Foreskin fibroblast (primary cell): ENCODE measurements at places on chromosomes 3 and 15.

DNA sequence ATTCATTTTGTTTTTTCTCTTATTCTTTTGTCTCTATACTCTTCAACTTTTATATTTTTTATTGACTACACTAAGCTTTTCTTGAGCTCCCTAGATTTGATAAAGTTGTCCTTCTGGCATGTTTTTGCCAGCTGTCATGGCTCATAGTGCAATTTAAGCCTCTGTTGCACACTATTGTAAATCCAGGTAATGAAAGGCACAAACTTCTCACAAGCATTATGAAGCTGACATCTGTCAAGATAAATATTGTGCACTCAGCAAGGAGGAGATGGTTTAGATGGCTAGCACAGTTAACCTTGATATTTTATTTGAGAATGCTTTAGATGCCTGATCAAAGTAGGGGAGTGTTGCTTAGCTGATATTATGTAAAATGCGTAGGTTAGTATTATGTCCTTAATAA lies 1280.9 kb downstream of the NSUN3 start:
- DNase-seq, result no peak

DNA sequence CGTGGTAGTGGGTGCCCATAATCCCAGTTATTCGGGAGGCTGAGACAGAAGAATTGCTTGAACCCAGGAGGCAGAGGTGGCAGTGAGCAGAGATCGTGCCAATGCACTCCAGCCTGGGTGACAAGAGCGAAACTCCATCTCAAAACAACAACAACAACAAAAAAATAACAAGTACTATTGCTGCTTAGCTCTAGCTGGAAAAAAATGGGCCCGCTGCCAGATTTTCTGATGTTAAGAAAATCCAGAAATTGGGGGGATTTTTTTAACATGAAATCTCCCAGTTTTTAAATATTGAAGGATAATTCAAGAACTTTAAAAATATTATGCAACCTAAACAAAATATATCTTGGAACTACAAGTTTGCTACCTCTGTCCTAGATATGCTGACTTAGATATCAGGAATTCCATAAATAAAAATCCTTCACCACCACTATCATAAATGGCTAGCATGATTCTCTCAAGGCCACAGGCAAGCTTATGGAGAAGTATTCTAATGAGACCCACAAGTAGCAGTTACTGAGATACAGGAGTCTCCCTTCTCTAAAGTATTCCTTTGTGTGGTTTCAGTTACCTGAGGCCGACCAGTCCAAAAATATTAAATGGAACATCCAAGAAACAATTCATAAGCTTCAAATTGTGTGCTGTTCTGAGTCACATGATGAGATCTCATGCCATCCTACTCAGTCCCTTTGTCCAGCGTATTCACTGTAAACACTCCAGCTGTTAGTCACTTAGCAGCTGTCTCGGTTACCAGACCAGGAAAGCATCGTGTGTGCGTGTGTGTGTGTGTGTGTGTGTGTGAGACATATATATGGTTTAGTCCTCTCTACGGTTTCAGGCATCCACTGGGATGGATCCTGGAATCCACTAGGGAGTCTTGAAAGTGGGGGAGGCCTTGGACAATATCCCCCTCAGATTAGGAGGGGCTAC lies 277.2 kb downstream of the TBL1XR1 start:
- DNase-seq, result peak; percentile 31

DNA sequence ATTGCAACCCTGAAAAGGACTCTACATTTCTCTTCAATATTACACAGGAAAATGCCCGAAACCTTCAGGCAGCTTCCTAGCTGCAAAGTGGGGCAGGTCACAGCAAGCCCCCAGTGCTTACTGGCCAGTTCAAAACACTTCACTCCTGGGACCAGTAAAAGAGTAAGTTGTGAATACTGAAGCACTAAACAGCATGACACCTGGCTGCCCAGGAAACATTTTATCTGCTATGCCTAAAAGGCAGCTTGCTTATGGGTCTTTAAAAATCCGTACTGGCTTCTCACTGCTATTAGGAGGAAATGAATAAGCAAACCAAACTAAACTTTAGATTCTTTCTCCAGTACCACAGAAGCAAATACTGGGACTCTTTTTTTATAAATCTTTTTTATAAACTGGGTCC lies 457.9 kb upstream of the ALCAM start:
- no peak for DNase-seq

GRCh38 chr15:68631601-68632051 lies 52.8 kb downstream of the CORO2B start:
- no peak for DNase-seq

- DNase-seq, result peak; percentile 15
Measured at GRCh38 chr3:152835601-152836102, 721 bp downstream of the P2RY1 start.

DNA sequence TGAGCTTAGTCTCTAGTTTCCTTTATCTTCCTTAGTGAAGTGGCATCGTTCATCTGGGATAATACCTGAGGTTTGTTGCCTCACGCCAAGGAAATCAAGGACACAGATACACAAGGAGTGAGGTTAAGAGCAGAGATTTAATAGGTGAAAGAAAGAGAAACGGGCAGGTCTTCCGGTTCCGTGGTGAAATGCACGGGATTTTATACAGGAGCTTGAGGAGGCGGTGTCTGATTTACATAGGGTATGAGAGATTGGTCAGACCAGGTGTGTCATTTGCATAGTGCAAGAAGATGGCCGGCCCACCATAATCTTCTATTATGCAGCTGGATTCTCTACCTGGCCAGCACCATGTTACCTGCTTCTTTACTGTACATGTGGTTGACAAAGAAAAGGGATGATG lies 17.2 kb downstream of the ARRDC4 start:
- DNase-seq, result no peak

DNA sequence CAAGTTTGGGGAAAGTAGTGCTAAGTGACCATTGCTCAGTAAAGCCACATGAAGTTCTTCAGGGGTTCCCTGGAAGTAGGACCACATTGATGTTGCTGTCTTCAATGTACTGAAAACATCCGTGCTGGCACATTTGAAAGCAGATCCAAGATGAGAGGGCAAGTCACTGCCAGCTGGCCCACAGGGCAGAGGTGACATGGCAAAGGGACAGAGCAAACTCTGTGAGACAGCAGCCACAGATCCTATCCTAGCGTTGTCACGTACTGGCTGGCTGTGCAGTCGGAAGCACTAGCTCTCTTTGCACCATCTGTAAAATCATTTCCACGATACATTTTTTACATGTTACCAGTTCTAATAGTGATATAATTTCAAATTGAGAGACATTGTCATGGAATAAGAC lies 13.8 kb downstream of the MUC13 start:
- DNase-seq, result no peak

DNA sequence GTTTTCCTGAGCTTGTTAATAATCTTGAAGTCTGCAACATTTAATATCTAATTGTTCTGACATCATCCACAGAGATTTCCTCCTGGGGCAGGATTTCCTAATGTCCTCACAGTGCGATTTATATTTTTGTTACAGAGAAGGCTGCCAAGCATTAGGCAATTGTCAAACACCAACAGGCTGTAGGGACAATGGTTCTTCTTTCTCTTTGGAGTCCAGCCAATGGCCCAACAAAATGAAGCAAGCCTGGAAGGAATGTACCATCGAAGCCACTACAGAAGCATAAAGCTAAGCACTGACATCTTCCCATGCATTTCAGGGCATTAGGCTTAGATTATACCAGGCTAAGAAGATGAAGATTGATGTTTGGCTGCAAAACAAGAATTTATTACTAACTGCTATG lies 173.0 kb upstream of the FRMD4B start:
- no peak for DNase-seq

- no peak for DNase-seq
Measured at GRCh38 chr3:41328926-41329325, 129.6 kb downstream of the CTNNB1 start.

DNA sequence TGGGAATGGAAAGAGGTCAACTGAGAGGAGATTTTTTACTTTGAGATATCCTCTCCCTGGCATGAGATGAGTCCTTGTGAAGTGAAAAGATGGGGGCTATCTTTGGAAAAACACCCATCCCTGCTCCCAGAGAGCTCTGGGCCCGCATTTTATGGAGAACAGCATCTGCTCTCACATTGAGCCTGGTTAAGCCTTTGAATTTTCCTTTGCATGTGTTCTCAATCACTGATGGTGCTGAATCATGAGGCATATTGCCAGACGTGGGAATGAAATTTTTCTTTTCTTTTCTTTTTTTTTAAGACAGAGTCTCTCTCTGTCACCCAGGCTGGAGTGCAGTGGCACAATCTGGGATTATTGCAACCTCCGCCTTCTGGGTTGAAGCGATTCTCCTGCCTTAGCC lies 24.4 kb downstream of the TMEM45A start:
- peak; percentile 85 for DNase-seq

DNA sequence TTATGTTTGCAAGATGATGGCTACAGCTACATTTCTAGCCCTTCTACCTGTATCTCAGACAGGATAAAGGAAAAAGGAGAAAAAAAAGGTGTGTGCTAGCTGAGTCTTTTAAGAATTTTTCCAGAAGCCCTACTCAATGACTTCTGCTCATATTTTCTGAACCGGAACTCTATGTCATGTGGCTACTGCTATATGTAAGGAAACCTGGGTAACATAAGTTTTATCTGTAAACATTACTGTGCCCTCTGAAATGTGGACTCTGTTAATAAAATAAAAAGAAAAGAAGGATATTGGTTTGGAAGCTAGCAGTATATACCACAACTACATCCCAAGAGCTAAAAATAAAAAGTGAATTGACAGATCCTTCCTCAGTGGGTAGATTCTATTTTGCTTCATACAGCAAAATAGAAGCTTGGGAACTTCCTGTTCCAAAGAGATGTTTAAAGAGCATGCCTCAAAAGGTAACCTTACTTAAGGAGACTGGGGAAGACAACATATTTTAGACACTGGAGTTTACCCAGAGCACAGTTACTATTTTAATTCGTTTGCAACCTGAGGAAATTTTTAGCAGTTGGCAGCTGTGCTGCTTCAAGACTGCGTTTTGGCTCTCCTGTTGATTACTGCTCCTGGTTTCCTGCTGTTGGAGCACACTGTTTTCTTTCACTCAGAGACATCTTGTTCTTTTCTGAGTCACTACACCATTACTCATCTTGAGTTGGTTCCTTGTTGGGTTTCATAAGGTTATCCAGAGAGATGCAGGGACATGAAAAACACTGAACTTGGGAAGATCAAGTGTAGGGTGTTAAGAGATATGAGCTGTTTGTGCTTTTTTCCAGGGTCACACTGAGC lies 280.7 kb downstream of the NFKBIZ start:
- peak; percentile 85 for DNase-seq

DNA sequence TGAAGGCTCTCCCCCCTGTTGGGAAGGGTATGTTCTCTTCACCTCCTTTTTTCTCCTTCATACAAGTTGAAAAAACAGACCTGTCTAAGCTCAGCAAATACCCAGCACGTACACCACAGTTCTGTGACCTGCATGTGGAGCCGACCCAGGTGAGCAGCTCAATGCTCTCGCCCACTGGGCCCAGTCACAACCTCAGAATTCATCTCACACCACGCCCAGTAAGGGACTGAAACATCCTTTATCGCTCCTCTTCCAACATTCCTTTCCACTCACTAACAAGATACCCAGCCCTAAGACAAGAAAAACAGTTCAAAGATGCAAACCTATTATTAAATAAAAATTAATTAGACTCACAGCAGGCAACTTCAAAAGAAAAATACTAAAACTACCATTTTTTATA lies 68.9 kb downstream of the FOXP1 start:
- DNase-seq, result no peak

GRCh38 chr15:63212050-63213004 lies 22.9 kb downstream of the RAB8B start:
- DNase-seq, result peak; percentile 86

DNA sequence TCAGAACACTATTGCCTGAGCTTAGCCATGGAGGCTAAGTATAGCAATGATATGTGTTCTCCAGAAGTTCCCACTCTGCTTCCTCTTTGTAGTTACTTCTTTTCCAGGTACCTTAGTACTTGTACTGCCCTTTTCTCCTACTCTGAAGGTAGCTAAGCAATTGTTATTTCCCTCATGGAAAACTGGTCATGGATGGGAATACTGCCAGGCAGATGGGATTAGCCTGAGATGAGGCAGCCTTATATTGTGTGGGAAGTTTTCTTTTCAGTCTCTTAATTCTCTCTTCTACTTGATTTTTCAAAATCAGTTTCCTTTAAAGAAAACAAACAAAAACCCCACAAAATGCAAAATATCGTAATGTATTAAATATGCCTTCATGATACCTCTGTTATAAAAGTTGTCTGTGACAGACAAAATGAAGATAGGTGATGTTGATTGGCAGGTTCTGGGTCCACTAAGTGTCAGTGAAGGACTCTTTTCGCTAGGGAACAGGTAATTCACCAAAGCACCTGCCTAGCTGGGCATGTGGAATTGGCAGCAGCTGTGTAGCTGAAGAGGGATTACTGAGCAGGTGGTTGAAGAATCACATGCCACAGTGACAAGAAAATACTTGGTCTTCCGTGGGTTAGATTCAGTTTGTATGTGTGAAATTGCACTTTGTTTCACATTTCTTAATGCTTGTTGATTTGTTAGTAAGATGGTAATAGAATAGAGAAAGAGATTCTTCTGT lies 4.1 kb downstream of the ZNF609 start:
- no peak for DNase-seq

GRCh38 chr3:63731866-63732265 lies 79.4 kb downstream of the SNTN start:
- no peak for DNase-seq

DNA sequence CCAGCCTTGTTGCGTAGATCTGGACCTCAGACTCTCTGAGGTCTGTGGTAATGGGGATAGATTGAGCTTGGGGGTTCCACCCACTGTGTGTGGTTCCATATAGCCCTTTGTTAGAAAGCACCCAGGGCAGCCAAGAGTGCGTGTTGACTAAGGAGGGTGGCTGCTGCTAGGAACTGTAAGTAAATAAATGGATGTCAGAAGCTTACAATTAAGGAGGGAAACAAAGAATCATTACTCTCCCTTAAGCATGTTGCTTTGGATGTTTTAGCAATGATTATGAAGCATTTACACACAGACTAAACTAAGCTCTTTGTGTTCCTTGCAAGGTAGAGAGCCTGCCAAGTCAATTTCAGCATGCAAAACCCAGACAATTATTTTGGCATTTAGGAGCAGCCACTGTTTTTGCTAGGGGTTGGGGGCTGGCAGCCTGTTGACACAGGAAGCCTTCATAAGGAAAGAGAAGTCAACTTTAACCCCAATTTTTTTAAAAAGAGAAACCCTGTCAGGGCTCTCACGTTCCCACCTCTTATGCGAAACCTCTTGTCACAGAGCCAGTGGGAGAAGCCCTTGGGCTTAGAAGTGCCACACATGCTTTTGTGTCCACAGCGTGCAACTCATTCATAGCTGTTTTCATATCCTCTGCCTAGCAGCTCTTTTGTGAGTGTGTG lies 127.8 kb downstream of the CMSS1 start:
- no peak for DNase-seq

DNA sequence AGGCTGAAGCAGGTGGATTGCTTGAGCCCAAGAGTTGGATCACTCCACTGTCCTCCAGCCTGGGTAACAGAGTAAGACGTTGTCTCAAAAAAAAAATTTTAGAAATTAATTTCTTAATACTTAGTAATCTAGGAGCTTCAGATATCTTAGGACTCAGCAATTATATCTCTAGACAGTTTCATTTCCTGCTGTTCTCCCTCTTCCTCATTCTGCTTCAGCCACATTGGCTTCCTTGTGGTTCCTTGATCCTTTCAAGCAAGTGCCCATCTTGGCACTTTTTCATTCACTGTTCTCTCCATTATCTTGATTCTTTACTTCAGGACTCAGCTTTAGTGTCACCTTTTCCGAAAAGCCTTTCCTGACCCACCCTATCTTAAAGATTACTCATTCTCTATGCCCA lies 22.5 kb downstream of the TMEM202 start:
- no peak for DNase-seq
